Hypothalamus (tissue), 51 donors: ENCODE measurements at places on chromosomes 7 and 10.

DNA sequence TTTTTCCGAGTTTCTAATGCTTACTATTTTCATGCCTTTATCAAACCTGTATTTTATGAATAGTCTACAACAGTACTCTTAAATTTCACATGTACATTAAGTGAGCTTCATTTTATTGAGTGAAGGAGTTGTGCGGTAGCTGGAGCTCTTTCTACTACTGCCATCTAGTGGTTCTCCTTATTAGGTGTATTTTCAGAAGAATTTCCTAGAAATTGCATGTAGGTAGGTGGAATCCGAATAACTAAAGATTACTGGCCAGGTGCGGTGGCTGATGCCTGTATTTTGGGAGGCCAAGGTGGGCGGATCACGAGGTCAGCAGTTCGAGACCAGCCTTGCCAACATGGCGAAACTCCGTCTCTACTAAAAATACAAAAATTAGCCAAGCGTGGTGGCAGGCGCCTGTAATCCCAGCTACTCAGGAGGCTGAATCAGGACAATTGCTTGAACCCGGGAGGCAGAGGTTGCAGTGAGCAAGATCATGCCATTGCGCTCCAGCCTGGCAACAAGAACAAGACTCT is 38.3 kb downstream of the LRRC72 start:
- no peak for DNase-seq

DNA sequence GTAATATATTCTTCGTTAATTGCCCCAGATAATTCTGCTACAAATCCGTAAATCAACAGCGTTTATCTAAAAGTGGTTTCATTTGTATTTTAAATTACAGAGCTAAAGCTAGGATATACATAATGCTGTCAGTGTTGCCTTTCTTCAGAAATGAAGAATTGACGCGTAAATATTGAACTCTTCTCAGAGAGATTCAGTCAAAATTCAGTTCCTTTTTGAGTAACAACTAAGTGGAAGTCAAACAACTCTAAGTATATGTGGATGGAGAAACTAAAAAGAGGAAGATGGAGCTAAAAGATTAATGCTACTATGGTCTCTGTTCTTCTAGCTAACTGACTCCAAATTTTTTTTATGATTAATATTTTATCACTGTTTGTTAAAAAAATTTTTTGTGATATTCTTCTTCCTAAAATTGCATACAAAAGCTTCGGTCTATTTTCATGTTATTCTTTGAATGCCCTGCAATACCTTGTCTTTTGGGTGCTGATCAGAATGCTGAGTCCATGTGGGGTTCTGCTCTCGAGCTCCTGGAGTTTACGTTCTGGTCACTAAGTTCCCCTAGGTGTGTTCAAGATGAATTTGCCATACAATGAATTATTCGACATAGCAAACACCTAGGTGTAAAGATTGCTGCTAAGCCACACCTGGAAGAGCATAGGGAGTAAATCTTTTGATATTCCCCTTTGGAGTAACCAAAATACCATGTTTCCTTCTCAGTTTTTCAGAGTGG is 20.7 kb downstream of the MDFIC start:
- no peak for DNase-seq

- no peak for DNase-seq
Measured at GRCh38 chr10:100377830-100378229, 30.8 kb downstream of the SCD start.

DNA sequence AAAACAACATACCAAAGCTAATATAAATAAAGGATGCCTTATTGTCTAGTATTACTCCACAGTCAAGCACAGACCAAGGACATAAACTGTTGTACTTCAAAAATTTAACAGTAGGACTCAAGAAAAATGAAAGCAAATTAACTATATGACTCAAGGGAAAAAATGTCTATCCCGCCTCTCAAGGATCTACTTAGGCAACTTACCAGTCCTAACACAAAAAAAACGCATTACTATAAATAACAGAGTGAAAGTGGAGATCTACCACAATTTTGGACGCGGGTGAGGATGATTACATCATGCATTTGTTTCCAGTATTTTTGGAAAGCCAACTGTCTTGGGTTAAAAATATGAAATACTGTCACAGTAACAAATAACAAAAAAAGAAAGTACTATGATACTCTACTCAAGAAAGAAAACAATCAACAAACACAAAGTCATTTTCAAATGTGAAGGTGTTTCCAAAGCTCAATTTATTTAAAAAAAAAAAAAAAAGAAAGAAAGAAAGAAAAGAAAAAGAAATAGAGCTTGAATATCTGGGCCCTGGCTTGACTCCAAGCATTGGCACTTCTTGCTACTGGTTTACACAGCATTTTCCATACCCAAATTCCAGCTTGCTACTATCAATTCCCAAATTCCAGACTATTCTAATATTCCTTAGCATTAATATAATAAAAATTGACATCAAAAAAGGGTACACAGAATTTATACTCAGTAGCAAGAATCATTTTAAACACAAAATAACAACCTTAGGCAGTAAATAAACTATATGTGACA is 99.4 kb downstream of the RSU1 start:
- no peak for DNase-seq

GRCh38 chr10:101228153-101228965 is 904 bp downstream of the LBX1 start:
- DNase-seq: no peak

- DNase-seq: no peak
Measured at GRCh38 chr7:29445736-29446135, 117.9 kb upstream of the PRR15 start.

GRCh38 chr7:102389810-102390209 is 6.4 kb upstream of the PRKRIP1 start:
- no peak for DNase-seq

- DNase-seq: no peak
Measured at GRCh38 chr10:80284522-80284921, 4.9 kb downstream of the MAT1A start.

GRCh38 chr10:103756277-103756869 is 99.0 kb downstream of the SH3PXD2A start:
- DNase-seq: no peak

- no peak for DNase-seq
Measured at GRCh38 chr7:45085619-45086200, 3.1 kb downstream of the NACAD start.

GRCh38 chr7:45007106-45007505 is 7.1 kb downstream of the CCM2 start:
- peak; percentile 13 for DNase-seq

GRCh38 chr10:97821308-97822038 is 28.2 kb upstream of the GOLGA7B start:
- DNase-seq: no peak

GRCh38 chr7:145737617-145738016 is 379.0 kb upstream of the CNTNAP2 start:
- no peak for DNase-seq

GRCh38 chr10:105150259-105150880 is 509.3 kb downstream of the SORCS3 start:
- no peak for DNase-seq

- DNase-seq: no peak
Measured at GRCh38 chr10:614139-614711, 75.2 kb downstream of the DIP2C start.

GRCh38 chr7:77516085-77516484 is 21.0 kb upstream of the PTPN12 start:
- DNase-seq: no peak

DNA sequence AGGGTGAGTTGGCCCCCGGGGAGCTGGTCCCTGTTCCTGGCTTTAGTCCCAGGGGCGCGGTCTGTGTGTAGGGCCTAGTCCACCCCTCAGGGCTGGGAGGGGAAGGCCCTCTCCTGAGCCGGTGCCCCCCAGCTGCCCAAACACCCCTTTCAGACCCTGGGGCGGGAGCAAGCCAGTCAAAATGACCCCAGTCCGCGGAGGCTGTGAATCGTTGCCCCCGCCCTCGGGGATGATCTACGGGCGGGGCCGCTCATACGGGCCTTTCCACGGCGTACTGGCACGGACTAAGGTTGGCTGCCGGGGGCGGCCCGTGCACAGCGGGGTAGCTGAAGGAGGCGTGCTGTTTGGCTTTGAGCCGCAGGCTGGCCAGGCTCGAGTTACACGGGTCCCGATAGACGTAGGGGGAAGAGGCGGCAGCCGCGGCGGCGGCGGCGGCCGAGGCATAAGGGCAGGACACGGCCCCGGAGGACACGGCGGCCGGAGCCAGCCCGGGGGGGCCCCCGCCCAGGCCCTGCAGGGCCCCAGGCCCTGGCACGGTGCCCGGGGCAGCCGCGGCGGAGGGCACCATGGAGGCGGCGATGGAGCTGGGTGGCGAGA is 4.3 kb downstream of the ELOVL3 start:
- DNase-seq: no peak

DNA sequence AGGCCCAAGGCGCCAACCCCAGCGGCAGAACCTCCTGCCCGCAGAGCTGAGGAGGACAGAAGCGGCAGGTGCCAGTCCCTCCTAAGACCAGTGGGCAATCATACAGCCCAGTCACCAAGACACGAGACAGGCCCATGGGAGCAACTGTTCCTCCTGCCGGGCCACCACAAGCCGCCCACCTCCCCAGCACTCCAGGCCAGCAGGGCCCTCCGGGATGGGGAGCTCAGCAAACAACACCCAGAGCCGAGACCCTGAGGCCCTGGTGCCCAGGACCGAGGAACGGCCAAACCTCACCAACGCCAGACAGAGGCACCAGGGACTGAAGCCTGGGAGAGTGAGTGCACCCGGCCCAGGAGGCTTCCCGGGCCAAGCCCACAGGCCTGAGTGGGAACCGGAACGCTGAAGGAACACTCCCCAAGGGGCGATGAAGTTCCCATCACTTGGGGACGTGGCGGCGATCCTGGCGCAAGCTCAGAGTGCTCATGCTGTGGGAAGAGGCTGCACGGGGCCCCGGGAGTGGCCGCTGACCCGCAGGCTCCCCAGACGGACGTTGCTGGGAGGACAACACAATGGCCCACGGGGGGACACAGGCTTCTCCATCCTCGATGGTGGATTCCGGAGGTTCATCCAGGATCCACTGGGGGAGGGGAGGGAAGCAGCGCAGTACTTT is 35.1 kb downstream of the GPER1 start:
- no peak for DNase-seq

DNA sequence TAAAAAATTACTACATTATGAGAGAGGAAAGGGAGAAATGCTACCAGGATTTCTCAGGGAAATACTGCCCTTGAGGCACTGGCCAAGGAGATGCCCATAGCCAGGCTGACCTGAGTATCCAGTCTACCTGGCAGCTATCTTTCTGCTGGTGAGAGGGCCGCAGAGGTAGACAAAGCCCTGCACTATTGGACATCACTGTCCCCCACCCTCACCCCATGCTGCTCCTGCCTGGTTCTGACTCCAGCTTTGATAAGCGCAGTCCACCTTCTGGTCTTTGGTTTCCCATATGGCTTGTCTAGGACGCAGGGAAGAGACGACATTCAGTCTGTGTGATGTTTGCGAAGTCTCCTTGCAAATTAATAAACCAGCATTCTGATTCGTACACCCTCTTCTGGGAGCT is 3.7 kb downstream of the ITPRIP start:
- DNase-seq: no peak

- peak; percentile 76 for DNase-seq
Measured at GRCh38 chr10:71319042-71319799, at the start of gene SLC29A3. TSS of gene SLC29A3 (plus strand) at chr10:71319259. CDS start at chr10:71319310, 51 bp downstream.

DNA sequence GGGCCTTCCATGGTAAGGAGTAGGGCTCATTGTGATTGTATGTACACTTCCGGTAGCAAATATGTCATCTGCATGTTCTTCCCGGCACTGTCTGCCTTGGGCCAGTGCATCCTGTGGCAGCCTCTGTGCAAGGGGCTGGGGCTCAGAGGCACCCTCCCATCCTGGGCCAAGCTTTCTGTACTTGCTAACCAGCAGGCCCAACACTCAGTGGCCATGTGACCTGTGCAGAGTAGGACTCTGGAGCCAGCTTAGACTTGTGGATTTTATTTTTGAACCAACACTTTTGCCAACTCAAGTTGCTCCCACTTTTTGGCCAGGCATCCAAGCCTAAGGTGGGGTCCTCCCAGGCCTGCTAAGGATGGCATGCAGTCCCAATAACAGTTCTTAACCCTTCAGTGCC is 25.0 kb downstream of the LDB3 start:
- DNase-seq: no peak

- DNase-seq: no peak
Measured at GRCh38 chr10:43667317-43667731, 18.6 kb upstream of the ZNF32 start.

DNA sequence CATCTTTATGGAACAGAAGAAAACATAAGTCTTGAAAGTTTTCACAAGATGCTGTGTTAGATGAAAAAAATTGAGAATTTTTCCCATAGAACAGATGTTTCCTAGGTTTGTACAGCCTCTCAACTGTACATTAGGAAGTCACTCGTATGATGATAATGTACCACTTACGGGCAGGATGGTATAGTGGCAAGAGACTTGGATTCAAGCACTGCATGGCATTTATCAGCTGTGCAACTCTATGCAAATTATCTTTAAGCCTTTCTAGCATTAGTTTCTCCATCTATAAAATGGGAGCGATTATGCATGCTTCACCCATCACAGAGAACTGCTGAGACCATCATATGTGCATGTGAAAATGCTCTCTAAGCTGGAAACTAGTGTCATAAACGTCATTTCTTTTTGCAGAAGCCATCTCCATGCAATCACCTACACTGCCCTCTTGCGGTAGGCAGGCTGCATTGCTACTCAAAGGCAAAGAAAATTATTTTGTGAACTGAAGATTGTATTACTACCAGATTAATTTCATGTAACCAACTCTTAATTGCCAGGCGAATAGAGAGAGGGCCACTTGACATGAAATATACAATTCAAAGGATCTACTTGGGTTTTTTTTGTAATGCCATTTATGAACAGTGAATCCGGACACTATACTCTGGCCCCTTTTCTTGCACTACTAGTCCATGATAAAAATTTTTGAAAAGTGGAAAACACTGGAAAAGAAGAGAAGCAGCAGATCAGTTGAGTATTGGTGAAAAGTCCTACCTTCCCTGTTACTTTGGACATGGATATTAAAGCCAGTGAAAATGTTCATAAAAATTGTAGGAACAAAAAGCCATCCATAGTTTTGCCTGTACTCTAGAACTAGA is 102.3 kb downstream of the JAZF1 start:
- no peak for DNase-seq

DNA sequence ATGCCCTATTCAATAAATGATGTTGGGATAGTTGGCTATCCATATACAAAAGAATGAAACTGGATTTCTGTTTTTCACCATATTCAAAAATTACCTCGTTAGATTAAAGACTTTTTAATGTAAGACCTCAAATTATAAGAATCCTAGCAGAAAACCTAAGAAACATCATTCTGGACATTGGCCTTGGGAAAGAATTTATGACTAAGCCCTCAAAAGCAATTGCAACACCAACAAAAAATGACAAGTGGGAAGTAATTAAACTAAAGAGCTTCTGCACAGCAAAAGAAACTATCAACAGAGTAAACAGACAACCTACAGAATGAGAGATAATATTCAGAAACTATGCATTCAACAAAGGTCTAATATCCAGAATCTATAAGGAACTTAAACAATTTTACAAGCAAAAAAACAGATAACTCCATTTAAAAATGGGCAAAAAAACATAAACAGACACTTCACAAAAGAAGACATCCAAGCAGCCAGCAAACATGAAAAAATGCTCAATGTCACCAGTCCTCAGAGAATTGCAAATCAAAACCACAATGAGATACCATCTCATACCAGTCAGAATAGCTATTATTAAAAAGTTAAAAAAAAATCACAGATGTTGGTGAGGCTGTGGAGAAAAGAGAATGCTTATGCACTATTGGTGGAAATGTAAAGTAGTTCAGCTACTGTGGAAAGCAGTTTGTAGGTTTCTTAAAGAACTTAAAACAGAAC is 309.8 kb downstream of the AHR start:
- no peak for DNase-seq
